T1000 (cell line): ENCODE measurements at places on chromosomes 16 and 17.

- no peak for DNase-seq
These were observed 324.7 kb downstream of the SEC14L1 start for GRCh38 chr17:77465358-77466041.

GRCh38 chr17:42276609-42277341, 584 bp upstream of the STAT5B start:
- DNase-seq: peak; percentile 46

- no peak for DNase-seq
These were observed 46.6 kb upstream of the LCMT1 start for GRCh38 chr16:25064937-25065336.

DNA sequence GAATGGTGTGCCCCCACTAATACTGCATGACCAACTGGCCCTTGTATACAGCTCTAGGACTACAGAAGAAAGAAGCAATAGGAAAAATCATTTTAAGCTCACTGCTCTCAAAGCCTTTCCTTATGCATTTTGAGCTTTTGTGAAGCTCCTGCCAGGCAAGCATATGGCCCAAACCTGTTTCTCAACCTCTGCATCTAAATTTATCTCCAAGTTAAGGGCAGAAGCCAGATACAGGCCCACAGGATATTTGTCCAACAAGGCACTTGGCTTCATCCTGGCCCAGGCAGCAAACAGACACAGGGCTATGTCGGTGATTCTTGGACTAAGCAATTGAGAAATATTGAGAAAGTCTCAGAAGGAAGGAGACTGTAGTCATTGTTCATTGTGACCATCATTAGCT, 43.9 kb downstream of the CCT6B start:
- DNase-seq: no peak

DNA sequence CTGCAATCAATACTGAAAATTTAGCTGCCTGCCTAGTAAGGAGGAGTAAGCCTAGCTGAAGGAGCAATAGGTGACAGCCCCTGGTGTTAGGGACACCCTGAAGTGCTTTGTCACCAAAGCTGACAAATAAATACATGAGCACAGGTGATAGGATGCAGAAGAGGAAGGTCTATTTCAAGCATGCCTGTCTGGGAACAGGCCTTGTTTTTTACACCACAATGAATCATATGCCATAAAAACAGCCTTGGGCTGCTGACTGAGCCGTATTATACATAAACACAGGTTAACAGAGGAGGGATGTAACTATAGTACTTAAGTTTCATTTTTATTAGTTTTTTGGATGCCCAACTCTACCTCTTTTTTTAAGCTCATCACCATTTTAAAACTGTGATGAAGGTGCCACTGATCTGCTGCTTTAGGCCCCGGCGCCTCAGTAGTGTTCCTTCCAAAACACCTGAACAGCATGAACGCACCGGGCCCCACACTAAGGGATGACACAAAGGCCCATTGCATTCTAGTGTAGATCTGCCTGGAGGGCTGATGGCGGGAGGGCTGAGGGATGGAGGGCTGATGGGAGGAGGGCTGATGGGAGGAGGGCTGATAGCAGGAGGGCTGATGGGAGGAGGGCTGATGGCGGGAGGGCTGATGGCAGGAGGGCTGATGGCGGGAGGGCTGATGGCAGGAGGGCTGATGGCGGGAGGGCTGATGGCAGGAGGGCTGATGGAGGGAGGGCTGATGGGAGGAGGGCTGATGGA, 150.3 kb downstream of the AATF start:
- DNase-seq: no peak

GRCh38 chr16:76696876-76697275, 419.7 kb downstream of the CNTNAP4 start:
- DNase-seq: no peak

DNA sequence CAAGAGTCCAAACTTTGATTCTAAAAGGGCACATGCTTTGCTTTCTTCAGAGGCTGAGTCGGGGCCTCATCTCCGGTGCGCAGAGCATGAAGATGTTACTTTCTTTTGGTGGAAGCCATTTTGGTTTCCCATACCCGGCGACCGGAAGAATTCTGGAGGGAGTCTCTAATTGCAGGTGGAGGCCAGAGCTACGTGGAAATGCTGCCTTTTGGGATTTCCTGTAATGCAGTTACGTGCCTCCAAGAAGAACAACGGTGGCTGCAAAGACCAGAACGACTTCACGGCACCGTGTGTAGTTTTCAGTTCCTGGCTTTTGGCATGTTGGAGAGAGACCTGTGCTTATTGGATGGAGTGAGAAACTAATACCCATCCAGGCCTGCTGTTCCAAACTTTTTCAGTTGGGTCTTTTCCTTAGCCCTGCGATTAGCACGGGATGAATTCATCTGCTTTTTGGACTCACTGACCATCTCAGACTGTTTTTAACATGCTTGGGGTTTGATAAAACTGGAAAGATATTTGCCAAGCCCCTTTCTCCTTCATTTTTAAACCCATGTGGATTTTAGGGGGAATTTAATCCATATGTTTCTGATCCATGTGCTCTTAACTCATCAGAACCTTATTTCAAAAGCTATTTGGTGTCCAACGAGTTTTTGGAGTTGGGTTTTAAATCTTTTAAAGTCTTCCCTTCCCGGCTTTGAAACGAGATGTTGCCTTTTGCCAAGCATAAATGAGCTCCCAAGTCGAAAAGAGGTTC, 19.0 kb downstream of the FOXL1 start:
- no peak for DNase-seq

- DNase-seq: no peak
These were observed 23.0 kb upstream of the TMEM132E start for GRCh38 chr17:34556384-34556783.

DNA sequence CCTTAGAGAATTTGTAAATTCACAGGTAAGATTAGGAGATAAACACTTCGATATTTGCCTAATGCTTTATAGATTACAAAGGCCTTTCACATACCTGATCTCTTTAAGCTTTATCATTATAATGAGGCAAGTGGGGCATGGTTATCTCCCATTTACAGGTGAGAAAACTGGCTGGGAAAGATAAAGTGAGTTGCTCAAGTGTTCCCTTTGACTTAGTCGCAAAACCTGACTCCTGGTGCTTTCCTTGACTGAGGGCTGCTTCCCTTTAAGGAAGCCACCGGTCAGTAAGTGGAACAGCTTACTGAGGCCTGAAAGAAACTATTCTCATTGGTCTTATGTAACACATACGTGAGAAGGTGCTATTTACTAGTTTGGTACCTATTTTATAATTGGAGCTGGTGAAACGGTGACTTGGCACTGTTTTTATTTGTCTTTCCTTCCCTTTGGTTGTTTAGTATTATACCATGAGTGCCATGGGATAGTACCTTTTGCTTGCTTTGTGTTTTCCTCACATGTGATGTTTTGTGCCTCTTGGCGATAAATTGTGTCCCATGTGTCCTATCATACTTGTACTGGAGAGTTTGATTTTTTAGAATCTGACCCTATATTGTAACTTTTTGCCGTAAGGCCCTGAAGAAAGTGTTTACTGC, 57.2 kb downstream of the NUP88 start:
- no peak for DNase-seq

GRCh38 chr17:34156401-34156740, 98.7 kb upstream of the CCL2 start:
- no peak for DNase-seq

DNA sequence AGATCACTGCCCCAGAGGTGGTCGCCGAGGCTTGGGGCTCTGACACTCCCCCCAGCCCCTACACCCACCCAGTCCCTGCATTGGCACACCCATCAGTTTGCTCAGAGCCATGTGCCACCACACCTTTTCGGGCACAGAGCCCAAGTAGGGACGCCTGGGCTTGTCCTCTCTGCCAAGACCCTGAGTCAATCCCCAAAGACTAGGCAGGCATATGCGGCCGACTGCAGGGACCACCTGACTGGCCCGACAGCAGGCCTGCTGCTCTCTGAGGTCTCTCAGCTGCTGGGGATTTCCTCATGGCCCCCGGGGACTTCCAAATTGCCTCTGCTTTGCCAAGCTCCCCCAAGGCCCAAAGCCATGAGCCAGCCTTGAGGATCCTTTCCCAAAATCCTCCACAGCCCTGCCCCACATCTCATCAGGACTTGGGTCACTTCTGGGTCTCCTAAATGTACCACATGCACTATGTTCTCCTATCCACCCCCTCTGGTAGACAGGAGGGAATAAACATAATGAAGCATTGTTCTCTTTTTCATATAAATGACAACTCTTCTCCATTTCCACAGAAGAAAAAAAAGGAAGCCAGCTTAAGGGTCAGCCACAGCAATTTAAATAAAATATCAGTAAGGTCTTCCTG, 30.6 kb downstream of the MYO18A start:
- peak; percentile 36 for DNase-seq

GRCh38 chr17:79887451-79887991, 48.3 kb upstream of the CBX4 start:
- DNase-seq: no peak
